ENCODE measurements at places on chromosomes 12 and 14.

DNA sequence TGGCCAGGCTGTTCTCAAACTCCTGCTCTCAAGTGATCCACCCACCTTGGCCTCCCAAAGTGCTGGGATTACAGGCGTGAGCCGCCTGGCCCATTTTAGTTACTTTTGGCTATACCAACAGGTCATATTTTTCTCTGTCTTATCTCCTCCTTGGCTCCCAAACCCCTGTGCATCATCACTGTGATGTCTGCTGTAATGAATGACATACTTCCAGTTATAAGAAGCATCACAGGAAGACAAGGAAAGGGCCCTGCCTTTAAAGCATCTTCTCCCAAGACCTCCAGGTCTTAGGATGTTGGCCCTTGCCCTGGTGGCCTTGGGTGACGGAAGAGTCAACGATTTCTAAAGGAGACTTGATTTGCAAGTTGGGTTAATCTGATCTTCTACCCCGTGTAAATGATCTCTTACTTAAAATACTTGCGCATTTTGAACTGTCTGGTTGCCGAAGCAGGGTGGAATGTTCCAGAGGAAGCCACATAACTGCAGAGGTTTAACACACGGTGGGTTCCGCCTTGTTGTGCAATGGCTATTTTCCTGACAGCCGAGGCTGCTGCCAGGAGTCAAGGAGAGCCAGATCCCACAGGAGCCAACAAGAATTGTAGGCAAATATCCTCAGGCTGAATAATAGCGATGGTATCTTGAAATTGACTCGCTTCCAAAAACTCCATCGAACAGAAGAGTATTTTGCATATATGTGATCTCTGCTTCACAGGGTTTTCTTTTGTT lies 55.7 kb upstream of the PLXNC1 start:
- H3K4me3 ChIP-seq, result no peak overlapping the region
- DNase-seq, result no peak
- no peak overlapping the region for H3K27ac ChIP-seq
- no peaks in the 10 kb centered on the region for H3K4me1 ChIP-seq
- H3K36me3 ChIP-seq, result no peaks in the 10 kb centered on the region

GRCh38 chr12:25617991-25618390 lies 64.9 kb upstream of the LMNTD1 start:
- H3K36me3 ChIP-seq, result no peaks in the 10 kb centered on the region
- H3K4me3 ChIP-seq, result no peak overlapping the region
- no peak overlapping the region for H3K27ac ChIP-seq
- no peaks in the 10 kb centered on the region for H3K27me3 ChIP-seq

DNA sequence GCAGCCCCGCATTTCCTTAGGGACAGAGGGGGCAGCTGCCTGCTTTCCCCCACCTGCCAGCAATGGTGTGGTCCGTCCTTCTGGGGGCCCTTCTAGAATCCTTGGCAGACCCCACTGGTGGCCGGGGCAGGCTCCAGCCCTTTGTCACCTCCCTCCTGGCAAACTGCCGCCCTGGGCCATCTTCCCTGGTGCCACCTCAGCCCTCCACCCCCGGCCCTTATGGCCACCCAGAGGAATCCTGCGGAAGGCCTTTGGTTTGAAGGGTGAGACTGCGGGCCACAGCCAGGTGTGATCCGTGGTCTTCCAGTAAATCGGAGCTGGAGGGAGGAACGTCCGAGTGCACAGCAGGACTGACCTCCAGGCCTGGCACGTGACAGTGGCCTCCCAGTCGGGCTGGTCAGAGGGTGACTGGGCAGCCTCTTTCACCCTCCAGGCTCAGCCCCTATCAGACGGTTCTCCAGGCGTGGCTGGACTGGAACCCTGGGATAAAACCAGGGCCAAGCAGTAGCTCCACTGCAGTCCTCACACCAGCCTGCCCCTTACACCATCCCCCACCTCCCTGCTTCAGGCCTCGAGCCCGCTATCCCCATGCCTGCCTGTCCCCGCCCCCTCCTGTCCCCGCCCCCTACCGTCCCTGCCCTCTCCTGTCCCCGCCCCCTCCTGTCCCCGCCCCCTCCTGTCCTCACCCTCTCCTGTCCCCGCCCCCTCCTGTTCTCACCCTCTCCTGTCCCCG lies 12.4 kb downstream of the FBRSL1 start:
- H3K4me1 ChIP-seq, result peaks cover 100% of the 10 kb centered on the region
- DNase-seq, result peak; percentile 70
- no peaks in the 10 kb centered on the region for H3K27me3 ChIP-seq
- H3K36me3 ChIP-seq, result no peaks in the 10 kb centered on the region

DNA sequence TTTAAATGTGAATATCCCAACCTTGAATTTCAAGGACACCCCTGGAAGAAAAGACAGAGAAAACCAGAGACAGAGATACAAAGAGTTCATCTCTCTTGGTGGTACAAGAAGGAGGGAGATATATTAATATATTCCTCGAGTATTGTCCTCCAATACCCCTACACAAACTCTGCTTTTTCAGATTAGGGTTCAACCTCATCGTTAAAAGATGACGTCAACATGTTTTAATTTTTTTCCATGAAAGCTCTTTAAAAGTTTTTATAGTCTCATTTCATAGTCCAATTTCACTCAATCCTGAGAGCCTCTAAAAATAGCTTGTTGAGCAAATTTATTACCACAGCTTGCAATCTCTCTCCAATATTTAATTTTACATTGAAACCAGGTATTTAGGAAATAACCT lies 19.4 kb downstream of the RHOJ start:
- H3K27ac ChIP-seq, result no peak overlapping the region
- no peaks in the 10 kb centered on the region for H3K4me1 ChIP-seq
- H3K36me3 ChIP-seq, result no peaks in the 10 kb centered on the region
- H3K27me3 ChIP-seq, result no peaks in the 10 kb centered on the region
- DNase-seq, result no peak
- H3K4me3 ChIP-seq, result no peak overlapping the region

DNA sequence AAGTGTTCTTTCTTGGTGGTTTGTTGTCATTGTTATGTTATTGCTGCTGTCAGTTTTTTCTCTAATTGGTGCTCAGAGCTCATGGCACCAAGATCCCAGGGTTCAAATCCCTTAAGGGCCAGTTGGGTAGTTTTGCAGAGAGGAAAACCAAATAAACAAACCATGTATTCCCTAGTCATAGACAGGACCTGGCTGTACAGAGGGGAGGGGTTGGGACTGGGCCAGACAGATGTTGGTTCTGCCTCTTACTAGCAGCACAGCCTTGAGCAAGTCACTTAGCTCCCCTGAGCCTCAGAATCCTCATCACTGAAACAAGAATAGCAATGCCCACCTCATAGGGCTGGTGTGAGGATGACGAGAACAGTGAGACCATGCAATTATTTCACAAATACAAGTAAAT lies 53.4 kb downstream of the LTBP2 start:
- no peak overlapping the region for H3K27ac ChIP-seq
- H3K36me3 ChIP-seq, result no peaks in the 10 kb centered on the region
- no peak overlapping the region for H3K4me3 ChIP-seq
- H3K27me3 ChIP-seq, result no peaks in the 10 kb centered on the region
- H3K4me1 ChIP-seq, result peaks cover 25% of the 10 kb centered on the region

DNA sequence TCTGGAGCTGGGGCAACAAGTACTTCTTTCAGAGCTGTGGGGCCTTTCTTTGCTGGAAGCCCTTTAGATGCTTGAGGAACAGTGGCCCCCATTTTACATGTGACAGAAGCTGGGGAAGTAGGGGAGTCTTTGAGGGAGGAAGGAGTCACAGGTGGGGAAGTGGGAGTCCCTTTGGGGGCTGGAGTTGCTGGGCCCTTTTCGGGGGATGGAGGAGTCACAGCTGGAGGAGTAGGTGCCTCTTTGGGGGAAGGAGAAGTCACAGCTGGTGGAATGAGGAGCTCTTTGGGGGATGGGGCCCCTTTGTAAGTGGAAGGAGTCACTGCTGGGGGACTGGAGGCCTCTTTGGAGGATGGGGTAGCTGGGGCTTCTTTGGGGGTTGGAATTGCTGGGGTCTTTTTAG lies 8.6 kb downstream of the NACA start:
- no peaks in the 10 kb centered on the region for H3K27me3 ChIP-seq
- H3K4me1 ChIP-seq, result peaks cover 64% of the 10 kb centered on the region
- no peak for DNase-seq
